Inflammatory macrophage treated with lipopolysaccharide for 4 hours (primary cell): ENCODE measurements at places on chromosomes 2 and 18.
A peak's percentile ranks its signal among the peaks of the same experiment; 100 is the strongest.

DNA sequence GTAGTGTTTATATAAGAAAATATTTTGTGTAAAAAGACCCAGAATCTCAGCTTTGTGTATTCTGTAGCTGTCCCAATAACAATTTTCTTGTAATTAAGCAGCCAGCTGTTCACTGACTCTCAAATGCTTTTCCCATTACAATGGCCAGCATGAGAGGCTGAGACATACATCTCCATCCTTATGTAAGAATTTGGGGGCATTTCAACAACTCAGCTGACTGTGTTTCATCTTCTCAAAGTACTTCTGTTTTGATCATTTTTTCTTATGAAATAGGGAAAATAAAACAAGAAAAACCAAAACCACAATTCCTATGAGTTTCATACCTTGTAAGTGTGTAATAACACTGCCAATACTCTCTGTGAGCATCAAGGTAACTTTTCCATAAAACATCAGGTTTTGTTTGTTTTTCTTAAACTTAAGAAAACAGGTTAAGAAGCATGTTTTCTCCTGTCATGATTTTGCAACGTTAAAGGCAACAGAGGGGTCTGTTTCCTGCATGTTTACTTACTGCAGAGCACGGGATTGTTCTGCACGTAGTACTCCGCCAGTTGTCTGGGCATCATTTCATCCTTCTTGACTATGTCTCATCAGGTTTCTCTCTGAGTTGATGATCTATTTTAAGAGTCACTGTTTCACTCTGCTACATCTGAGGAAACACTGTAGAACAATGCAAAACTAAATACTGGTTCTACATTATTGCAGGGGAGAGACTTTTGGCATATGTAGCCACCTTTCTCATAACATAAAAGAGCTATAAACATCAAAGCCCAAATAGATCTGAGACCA, 62.9 kb upstream of the CYRIA start:
- peak; percentile 93 for DNase-seq

DNA sequence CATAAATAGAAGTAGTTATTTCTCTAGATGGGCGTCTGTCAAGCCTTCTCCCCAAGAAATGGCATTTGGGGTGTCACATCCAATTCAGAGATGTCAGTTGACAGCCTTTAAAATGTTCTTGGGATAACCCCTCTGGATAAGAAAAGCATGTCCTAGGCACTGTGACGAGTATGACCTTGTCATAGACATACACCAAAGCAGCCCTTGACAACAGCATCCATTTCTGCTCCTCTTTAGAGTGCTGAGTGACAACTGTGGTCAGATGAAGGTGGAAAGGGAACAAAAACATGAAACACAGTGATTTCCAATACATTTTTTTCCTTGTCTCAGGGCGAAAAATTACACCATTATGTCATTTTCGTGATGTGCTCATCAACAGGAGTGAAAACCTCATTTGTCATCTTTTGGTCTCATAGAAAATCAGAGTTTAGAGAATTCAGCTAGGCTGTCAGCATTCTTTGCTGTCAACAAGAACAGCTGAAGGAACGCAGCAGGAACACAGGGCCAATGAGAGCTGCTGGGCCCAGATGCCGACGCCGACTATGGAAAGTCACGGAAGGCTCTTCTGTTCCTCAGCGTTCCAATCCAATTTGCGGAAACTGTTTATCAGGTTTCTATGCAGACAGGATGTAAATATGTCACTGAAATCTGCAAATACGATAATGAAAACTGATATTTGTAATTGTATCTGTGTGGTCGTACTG, 193.2 kb downstream of the ICOS start:
- DNase-seq: no peak

GRCh38 chr18:47594621-47595086, 335.8 kb downstream of the SMAD2 start:
- DNase-seq: no peak

DNA sequence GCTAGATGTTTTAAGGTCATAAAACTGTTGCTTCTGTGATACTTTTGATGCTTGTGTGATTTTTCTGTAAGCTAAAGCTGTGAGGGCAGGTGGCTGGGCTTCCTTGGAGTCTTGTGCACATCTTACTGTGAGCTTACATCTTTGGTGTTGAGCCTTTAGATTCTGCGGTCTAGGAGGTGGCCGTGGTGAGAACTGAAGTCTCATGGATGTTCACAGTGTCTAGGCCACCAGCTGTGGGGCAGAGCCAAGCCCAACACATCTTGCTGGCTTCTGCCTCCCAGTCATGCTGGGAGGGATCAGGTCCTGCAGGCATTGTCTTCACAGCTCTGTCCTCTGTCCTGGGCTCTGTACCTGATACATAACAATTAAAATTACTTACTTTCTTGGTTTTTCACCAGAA, 219.7 kb upstream of the HS6ST1 start:
- no peak for DNase-seq

GRCh38 chr18:24514439-24514838, 54.0 kb downstream of the HRH4 start:
- DNase-seq: peak; percentile 55

GRCh38 chr2:197250084-197250397, 60.5 kb downstream of the ANKRD44 start:
- DNase-seq: no peak

DNA sequence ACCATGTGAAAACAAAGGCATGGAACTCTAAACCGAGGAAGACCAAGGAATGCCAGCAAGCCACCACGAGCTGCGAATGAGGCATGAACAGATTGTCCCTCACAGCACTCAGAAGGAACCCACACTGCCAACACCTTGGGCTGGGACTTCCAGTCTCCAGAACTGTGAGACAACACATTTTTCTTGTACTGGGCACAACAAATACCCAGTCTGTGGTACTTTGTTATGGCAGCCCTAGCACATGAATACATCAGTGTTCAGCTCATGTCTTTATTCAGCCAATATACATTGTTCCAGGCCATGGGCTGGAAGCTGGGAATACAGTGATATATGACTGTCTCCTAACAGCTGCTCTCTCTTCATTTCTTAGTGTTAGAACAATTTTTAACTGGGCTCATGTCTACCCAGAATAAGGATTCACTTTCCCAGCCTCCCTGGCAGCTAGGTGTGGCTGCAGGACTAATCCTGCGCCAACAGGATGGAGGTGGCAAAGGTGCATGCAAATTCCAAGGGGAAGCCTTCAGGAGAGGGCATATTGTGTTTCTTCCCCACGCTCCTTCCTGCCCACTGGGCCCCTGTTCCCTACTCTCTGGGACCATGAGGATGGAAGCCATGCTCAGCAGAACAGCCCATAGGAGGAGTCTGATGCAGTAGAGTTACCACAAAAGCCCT, 59.6 kb downstream of the STPG4 start:
- no peak for DNase-seq

GRCh38 chr2:197042739-197043196, 116.3 kb upstream of the PGAP1 start:
- no peak for DNase-seq
